ENCODE measurements at places on chromosomes 6 and 20.

DNA sequence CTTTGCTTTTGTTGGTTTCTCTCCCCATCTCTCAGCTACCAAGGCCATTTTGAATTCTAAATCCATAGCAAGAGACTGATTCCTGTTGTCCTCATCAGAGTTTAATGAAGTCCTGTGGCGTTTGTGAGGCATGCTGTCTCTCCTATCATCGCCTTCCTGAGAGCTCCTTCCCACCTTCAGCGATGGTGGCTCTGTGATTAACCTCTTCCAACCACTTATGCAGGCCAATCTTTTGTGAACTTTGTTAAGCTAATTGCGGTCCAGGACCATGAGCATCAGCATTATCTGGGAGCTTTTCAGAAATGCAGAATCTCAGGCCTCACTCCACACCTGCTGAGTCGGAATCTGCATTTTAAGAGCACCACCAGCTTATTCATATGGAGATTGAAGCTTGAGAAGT lies 272.5 kb upstream of the CDYL start:
- DNase-seq = no peak

- no peak for DNase-seq
These were observed 29.6 kb downstream of the RAMACL start for GRCh38 chr6:166556863-166557322.

DNA sequence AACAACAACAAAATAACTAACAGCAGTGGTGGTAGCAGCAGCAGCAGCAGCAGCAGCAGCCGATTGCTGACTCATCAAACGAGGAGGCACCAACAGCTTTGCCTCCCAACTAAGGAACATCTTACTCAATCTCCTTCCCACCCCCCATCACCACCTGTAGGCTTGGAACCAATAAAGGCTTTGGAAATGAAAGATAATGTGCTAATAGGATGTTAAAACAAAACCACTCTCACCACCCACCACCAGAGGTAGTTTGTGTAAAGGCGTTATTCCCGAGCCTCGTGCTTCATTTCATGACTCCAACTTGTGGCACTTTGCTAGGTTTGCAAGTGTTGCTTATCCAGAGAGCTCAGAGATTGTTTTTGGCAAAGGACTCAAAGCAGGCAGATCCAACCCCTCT lies 346.5 kb downstream of the CD83 start:
- no peak for DNase-seq

DNA sequence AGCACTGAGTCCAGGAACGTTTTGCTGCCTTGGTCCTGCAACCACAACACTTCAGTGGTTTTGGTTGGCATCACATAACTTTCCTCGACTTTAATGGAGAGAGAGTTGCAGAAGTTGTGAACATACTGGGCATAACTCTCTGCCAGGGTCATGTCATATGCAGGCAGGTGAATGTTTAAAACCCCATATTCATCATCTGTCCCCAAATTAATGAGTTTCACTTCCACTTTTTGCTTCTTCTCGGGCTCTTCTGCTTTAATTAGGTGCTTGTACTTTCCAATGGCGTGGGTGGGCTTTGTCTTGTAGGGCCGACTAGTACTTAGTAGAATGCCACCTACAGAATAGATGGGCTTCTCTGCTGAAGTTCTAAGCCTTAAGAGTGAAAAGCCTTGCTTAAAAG lies 45.2 kb upstream of the TFAP2A start:
- no peak for DNase-seq

- DNase-seq = peak; percentile 72
These were observed 2.7 kb downstream of the L3MBTL3 start for GRCh38 chr6:130020907-130021629.

GRCh38 chr6:142737368-142738034 lies 207.5 kb downstream of the HIVEP2 start:
- DNase-seq = no peak

GRCh38 chr6:53673162-53673727 lies 7.7 kb upstream of the KLHL31 start:
- DNase-seq = no peak

DNA sequence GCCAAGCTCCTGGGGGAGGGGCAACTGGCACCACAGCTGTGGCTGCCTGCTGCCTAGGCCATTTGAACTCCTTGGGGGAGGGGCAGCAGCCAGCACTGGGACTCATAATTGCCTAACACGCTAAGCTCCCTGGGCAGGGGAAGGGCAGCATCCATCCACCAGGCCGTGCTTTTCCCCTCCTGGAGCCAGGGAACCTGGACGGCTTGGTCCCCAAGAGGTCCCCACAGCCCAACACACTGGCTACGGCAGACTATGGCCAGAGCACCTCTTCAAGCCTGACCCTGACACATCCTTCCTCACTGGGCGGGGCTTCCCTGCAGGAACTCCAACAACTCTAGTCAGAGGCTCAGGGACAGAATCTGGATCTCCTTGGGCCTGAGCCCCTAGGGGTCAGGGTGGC lies 269.4 kb downstream of the RNF144B start:
- peak; percentile 14 for DNase-seq

DNA sequence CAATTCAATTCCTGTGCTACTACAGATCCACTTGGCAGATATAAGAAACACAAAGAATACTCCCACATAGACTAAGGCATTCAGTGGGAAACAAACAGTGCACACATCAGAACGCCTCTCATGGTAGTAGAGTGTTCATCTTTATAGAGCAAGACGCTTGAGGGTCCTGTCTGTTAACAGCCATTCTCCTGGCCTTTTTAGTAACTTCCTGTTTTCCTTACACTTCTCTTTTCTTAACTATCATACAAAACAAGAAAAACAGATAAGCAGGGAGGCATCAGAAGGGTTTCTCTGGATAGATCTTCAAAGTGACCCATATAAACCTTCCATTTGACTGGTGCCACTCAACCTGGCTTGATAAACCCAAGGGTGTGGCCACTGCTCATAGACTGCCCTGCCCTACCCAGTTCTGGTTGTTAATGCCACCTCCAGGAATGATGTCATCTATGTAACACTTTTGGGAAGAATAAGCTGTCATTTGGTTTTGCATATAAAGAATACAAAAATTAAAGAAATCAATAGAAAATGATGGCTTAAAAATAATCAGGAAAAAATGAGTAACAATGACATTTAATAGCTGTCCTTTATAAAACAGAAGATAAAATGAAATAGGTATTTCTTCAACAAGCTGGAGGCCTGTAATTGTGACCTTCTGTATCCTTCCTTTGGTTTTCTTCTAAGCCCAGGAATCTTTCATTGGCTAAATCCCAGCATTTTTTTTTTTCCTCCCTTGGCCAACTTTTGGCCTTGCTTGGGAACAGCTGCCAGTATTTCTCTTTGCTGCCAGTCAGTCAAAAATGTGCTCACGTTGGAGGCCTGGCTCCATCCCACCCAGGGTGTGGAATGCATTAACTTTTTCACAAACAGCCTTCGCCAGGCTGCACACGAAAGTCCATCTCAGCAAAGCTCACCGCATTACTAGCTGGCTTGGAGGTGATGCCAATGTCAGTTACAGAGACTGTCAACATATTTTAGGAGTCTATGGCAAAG lies 103.5 kb downstream of the GJA10 start:
- DNase-seq = no peak

- peak; percentile 21 for DNase-seq
These were observed 43.0 kb downstream of the MRS2 start for GRCh38 chr6:24445704-24446103.

GRCh38 chr20:18310592-18310991 lies 22.3 kb downstream of the ZNF133 start:
- no peak for DNase-seq

GRCh38 chr20:59192533-59192896 lies 28.9 kb downstream of the ZNF831 start:
- no peak for DNase-seq

GRCh38 chr20:41553142-41553879 lies 64.9 kb downstream of the CHD6 start:
- DNase-seq = no peak

- no peak for DNase-seq
These were observed 18.7 kb downstream of the DEK start for GRCh38 chr6:18245642-18246041.

- no peak for DNase-seq
These were observed 56.4 kb downstream of the CCN2 start for GRCh38 chr6:131894493-131895424.

- no peak for DNase-seq
These were observed 11.0 kb downstream of the PTCHD4 start for GRCh38 chr6:48099713-48100587.

DNA sequence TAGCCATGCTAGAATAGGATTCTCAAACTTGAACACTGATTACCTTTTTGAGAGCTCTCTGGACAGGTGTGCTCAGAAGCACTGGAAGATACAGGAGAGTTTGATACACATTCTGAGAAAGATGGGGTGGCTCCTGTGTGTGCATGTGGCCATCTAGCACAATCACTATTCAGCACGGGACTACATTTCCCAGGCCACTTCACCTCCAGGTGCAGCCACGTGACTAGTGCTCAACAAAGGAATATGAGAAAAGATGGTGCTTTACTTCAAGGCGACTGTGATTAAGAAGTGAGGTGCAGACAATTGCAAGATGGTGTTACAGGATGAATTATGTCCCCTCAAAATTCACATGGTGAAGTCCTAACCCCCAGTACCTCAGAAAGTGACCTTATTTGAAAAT lies 103.8 kb downstream of the BACH2 start:
- DNase-seq = no peak

DNA sequence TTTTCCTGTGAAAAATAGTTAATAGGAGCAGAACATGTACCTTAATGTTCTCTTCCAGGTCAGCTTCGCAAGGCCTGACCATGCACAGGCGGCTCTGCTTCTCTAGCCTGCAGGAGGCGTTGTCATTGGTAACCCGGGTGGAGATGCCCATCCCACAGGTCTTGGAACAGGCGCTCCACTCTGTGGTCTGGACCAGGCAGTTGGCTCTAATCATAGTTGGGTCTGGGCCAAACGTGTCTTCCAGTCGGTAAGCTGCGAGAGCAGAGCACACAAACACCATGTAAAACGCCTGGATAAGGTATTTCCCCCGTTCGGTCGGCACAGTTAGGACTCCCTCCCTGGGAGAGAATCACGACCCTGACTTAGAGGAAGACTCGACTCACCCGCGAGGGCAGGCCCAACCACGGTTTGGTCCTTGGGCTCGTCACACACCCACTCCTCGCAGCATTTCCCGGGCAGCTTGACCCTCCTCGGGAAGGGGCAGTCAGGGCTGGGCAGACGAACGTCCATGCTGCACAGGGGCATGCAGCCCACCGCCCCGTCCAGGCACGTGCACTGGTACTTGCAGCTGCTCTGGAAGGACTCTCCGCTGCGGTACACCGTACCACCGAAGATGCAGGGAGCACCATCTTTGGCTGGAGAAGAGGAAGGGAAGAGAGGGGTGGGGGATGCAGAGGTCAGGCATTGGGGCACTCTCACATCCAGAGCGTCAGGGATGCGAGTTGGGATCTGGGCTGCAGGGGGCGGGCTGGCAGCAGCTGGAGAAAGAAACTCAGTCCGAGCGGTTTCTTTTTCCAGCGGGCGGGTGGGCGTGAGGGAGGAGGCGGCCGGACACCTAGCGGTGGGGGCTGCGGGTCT lies 1.0 kb downstream of the CCN2 start:
- DNase-seq = peak; percentile 85

GRCh38 chr6:4923081-4923480 lies 80.8 kb downstream of the RPP40 start:
- no peak for DNase-seq

- DNase-seq = no peak
These were observed 27.5 kb upstream of the TBC1D22B start for GRCh38 chr6:37230104-37230503.

GRCh38 chr6:103236923-103237322 lies 1622.8 kb downstream of the HACE1 start:
- DNase-seq = no peak

DNA sequence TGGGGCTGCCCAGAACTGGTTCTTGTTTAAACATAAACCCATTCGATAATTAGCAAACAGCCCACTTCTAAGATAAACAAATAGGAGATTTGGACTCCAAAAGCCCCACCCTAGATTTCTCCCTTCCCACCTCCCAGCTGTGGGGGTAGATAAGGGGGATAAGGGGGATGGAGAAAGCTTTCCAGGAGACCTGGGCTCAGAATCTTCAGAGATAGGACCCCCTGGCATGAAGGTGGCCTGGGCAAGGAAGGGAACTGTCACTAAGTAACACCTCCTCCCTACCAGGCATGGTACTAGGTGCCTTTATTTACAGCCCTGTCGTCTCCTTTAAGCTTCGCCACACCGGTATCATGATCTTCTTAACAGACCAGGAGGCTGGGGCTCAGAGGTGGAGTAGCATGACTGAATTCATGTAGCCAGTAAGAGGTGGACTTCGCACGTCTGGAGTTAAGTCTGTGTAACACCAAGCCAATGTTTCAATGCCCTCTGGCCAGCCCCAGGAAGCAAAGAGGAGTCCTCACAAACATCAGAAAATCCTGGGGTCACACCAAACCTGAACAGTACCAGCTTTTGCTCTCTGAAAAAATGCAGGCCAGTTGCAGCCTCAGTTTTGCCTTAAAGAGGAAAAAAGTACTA lies 4.6 kb downstream of the SDC4 start:
- no peak for DNase-seq

DNA sequence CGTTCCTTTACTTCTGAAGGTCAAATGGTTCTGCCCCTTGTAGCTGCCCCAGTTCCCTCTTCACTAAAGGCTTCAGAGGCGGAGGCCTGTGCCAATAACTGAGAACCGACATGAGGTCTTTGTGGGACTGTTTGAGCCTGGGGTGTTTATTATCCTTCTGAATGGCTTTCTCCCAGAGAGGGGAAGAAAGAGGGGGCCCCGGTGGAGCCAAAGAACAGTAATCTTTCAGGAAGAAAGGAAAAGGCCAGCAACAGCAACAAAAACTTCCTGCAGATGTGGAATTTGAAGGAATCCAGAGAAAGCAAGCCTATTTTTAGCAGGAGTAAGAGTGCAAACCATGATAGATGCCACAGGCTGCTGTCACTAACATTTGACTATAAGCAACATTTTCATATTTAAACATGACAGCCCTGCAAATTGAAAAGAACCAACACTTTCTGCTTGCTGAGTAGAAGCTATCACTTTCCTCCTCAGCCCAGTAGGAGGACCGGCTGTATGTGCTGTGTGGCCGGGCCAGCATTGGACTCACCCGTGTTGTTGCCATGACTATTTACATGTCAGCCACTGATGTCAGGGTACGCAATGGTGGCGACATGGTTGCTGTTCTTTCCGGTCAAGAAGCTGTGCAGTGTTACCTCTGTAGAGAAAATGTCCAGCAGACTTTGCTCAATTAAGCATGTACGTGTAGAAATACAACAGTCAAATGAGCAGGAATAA lies 121.3 kb downstream of the SOBP start:
- no peak for DNase-seq

- DNase-seq = no peak
These were observed 8.2 kb downstream of the ATP9A start for GRCh38 chr20:51759769-51760510.

- DNase-seq = no peak
These were observed 375.5 kb downstream of the TAF4 start for GRCh38 chr20:61690150-61690549.

GRCh38 chr6:95596021-95596420 lies 18.7 kb downstream of the MANEA start:
- DNase-seq = no peak

Measured in WTC11 (cell line).